ENCODE measurements at places on chromosomes 16 and 17. TPM values are rescaled to one million over a fixed set of nuclear protein-coding genes. Genes with fewer than 3 reads are reported as not detected.

Gene KAT8
- total RNA-seq = 41.6 TPM

Gene NRN1L
- not detected for total RNA-seq

Gene ERN1
- total RNA-seq = 23.3 TPM

Gene FBXW10B
- 0.20 TPM for total RNA-seq

Gene METTL2A
- total RNA-seq = 16.4 TPM

Gene USP22
- 244 TPM for total RNA-seq

Gene SLC47A1
- total RNA-seq = 3.5 TPM

Gene KRT222
- total RNA-seq = not detected

Gene CDH16
- total RNA-seq = not detected

Gene NTN3
- total RNA-seq = 1.3 TPM

Data from smooth muscle cell of the pulmonary artery (primary cell).